ENCODE measurements at places on chromosomes 16 and 17. TPM values are rescaled to one million over a fixed set of nuclear protein-coding genes. Genes with fewer than 3 reads are reported as not detected.

DNA sequence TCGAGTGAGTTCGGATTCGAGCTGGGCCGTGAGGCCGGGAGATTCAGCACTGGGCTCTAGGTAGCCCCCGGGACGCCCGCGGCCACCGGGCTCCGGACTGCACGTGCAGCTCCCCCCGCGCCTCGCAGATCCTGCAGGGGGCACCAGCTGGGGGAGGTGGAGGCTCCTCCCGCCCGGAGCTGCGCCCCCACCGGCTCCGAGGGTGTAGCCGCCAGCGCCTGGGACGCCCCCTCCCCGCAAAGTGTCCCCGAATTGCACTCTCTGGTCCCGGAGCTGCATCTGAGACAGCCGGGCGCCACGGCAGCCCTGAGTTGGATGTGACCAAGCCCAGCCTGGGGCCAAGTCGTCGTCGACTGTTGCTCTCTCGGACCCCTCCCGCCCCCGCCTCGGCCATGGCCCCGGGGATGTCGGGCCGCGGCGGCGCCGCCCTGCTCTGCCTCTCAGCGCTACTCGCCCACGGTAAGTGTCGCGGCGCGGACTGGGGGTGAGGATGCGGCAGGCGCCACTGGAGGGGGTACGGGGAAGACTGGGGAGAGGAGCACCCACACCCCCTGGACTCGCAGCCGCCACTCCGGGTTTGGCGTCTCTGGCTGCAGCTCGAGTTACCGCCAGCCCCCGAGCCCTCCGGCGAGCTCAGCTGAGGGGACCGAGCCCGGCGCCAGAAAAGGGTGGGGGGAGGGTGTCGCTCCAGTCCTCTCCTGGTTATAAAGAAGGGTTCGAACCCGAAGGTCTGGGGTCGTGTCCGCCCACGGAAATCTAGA lies 1.5 kb downstream of the TMEM132E start:
- DNase-seq: no peak

LONP2 gene
- total RNA-seq: 162 TPM

- peak; percentile 87 for DNase-seq
Measured at GRCh38 chr17:50806141-50806643, 29.2 kb upstream of the WFIKKN2 start.

NAGS gene
- 51.3 TPM for total RNA-seq

ENKD1 gene
- 10.6 TPM for total RNA-seq

- DNase-seq: no peak
Measured at GRCh38 chr16:15031179-15031578, 24.7 kb downstream of the NTAN1 start.

DNA sequence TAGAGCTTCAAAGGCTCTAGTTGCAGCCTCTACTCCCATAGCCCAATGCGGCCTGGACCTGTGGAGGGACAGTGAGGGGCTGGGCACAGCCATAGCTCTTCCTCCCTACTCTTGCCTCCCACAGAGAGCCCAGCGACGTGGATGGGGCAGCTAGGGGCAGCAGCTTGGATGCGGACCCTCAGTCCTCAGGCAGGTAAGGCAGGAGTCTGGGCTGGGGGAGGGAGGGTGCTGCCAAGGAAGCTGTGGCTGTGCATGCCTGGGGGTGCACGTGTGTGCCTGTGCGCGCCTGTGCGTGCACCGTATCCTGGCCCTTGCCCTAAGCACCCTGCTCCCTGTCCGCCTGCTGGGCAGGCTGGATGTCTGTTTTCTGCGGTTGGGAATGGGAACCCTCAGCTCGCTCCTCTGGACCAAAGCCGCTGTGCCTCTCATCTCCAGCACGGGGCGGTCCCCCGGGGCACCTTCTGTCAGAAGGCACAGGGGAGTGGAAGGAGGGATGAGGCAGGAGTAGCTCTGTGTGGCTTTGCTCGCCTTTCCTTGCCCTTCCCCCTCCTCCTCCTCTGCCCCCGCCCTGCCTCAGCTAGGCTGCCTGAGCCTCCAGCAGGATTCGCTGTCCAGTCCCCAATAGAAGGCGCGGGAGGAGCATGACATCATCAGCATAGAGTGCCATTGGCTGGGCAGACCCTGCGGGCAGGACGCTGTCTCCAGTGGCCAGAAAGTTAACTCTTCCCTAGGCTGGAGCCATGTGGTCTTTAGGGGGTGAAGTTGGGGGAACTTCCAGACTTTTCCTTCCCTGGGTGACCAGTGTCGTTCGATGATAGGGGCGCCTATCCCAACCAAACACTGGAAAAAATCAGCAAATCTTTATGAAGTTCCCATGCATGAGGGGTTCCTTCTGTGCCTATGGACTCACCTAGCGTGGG lies 797 bp downstream of the PRCD start:
- peak; percentile 84 for DNase-seq

DNA sequence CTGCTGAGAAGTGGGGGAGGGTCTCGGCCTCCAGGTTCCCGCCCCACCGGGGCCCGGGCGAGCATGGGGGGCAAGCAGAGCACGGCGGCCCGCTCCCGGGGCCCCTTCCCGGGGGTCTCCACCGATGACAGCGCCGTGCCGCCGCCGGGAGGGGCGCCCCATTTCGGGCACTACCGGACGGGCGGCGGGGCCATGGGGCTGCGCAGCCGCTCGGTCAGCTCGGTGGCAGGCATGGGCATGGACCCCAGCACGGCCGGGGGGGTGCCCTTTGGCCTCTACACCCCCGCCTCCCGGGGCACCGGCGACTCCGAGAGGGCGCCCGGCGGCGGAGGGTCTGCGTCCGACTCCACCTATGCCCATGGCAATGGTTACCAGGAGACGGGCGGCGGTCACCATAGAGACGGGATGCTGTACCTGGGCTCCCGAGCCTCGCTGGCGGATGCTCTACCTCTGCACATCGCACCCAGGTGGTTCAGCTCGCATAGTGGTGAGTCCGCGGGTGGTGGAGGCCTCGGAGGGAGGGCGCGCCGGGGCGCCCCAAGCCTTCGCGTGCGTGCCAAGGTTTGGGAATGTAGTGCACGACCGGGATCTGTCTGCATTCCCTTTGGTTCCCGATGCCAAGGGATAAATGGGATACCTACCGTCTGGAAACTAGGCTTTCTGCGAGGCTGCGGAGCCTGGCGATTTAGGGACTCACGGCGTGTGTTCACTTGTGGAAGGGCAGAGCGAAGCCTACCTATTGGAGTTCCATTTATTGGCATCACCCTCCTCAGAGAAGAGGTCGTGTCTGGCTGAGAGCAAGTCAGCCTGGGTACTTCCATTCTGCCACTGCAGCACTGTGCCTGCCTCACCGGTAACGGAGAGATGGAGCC lies 1.0 kb downstream of the ZNRF1 start:
- DNase-seq: peak; percentile 66

DNA sequence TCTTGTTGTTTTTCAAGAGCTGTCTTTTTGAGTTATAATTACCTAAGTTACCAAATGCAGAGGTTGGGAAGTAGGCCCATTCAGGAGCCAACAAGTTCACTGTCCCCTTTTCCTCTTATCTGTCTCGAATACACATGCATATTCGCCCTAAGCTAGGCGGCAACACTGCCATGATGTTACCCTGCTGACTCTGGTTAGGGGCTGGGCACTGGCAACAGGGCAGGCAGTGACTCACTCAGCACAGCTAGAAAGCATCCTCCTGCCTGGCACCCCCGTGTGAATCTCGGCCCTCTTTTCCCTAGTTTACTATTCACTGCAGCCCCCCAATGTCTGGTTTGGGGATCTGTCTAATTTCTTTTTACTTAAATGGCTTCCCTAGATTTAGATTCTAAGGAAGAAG lies 13.8 kb downstream of the DBF4B start:
- no peak for DNase-seq

DNA sequence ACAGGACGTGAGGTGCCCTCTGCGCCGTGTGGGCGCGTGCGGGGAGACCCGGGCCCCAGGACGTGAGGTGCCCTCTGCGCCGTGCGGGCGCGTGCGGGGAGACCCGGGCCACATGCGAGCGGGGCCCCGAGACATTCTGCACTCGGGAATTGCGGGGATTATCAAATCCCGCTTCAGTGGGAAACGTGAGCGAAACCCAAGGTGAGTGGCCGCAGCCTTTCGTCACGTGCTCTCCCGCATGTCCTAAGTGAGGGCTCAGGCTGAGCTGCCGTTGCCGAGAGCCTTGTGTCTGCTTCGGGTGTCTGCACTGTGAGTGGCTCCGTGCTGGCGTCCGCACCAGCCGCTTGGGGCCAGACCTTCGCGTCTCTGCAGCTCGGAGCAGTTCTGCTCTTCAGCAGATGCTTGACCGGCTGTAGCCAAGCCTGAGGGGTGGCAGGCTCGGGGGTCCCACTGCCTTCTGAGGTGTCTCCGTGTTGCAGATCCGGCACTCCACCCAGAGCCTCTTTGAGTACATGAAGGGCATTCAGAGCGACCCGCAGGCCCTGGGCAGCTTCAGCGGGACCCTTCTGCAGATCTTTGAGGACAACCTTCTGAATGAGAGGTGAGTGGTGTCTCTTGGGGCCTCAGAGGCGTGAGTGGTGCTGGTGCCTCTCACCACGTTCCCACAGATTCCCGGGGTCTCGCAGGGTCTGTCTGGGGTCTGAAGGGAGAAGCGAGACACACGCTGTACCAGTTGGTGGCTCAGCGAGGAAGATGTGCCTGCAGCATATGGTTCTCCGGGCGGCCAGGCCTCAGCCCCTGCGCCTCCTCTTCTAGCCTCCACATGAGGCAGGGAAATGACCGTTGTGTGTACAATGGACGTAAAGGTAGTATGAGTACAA lies 90.5 kb upstream of the ZNF750 start:
- no peak for DNase-seq

DNA sequence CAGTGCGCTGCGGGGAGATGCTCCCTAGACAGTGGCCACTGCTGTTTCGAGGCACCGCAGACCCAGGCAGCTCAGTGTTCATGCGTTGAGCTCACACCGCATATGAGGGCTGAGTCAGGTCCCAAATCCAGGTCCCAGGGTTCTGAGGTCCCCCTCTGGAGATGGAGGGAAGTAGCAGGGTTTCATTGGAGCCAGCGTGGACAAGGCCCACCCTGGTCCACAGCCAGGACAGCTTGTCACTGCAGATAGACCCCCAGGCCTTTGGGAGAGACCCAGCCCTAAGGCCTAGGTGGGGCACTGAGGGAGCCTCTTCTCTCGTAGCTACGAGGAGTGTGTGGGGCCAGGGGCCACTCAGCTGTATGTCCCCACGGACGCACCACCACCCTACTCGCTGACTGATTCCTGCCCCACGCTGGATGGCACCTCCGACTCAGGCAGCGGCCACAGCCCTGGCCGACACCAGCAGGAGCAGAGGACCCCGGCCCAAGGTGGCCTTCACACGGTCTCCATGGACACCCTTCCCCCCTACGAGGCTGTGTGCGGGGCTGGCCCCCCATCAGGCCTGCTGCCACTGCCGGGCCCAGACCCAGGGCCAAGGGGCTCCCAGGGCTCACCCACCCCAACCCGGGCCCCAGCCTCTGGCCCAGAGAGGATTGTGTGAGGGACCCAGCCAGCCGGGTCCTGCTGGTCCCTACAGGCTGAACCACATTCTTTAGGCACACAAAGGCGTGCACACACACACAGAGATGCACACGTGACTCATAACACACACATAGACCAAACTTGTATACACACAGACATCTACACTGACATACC lies 53.4 kb downstream of the BEAN1 start:
- peak; percentile 42 for DNase-seq

GRCh38 chr16:86516623-86517003 lies 6.3 kb downstream of the FOXF1 start:
- DNase-seq: no peak

GRCh38 chr16:86523166-86523740 lies 12.9 kb downstream of the FOXF1 start:
- DNase-seq: no peak

- no peak for DNase-seq
Measured at GRCh38 chr17:58669853-58670252, 22.0 kb downstream of the TEX14 start.

QPRT gene
- total RNA-seq: 143 TPM

SHPK gene
- total RNA-seq: 26.9 TPM
